Urinary bladder (tissue), 4 donors: ENCODE measurements at places on chromosomes 4 and X. TPM values are rescaled to one million over a fixed set of nuclear protein-coding genes. Genes with fewer than 3 reads are reported as not detected.

Gene CCSER1
- 1.4 TPM for polyA plus RNA-seq

Gene SMARCA5
- 25.9 TPM for polyA plus RNA-seq

Gene DUX4
- not detected for polyA plus RNA-seq

Gene SMARCA1
- polyA plus RNA-seq = 30.0 TPM

Gene CT47A7
- polyA plus RNA-seq = not detected

Gene VSIG4
- polyA plus RNA-seq = 110 TPM

Gene FGF13
- 10.5 TPM for polyA plus RNA-seq

Gene CLIC2
- polyA plus RNA-seq = 14.4 TPM

Gene ERAS
- 0.10 TPM for polyA plus RNA-seq

Gene VEGFD
- 0.94 TPM for polyA plus RNA-seq

Gene CT83
- polyA plus RNA-seq = not detected

Gene PCYT1B
- polyA plus RNA-seq = 1.4 TPM

Gene MAMLD1
- 2.9 TPM for polyA plus RNA-seq

Gene OPN1LW
- not detected for polyA plus RNA-seq

Gene PRRG3
- 1.3 TPM for polyA plus RNA-seq

Gene APOOL
- 9.9 TPM for polyA plus RNA-seq

Gene HPGD
- 51.6 TPM for polyA plus RNA-seq

Gene BEND2
- not detected for polyA plus RNA-seq

Gene UGT8
- polyA plus RNA-seq = 0.16 TPM

Gene CENPVL1
- not detected for polyA plus RNA-seq
